Caco-2 (cell line): ENCODE measurements at places on chromosomes 1 and 21.

GRCh38 chr1:60088620-60089155, 15.1 kb upstream of the C1orf87 start:
- DNase-seq: no peak

DNA sequence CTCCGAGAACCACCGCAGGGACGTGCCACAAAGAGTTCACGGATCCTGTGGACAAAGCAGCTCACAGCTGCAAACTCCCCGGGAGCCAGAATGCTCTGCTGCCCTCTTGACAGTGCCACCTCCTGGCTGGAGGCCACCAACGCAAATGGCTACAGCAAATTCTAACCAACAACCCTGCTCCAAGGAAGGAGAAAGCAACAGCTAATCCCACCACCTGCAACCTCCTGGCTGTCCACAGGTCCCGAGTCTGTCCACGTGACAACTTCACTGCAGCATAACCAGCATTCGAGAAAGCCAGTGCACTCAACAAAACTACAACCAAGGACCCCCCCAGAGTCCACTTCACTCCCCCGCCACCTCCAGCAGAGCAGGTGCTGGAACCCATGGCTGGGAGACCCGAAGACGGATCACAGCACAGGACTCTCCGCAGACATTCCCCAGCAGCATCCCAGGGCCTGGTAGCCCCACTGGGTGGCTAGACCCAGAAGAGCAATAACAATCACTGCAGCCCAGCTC, 17.3 kb downstream of the POFUT2 start:
- peak; percentile 48 for DNase-seq

GRCh38 chr1:238628110-238628509, 737.4 kb upstream of the ZP4 start:
- DNase-seq: no peak

- no peak for DNase-seq
These were observed 121.7 kb downstream of the SLC30A10 start for GRCh38 chr1:219806642-219807041.

GRCh38 chr1:208432346-208432745, 188.2 kb upstream of the PLXNA2 start:
- DNase-seq: no peak

DNA sequence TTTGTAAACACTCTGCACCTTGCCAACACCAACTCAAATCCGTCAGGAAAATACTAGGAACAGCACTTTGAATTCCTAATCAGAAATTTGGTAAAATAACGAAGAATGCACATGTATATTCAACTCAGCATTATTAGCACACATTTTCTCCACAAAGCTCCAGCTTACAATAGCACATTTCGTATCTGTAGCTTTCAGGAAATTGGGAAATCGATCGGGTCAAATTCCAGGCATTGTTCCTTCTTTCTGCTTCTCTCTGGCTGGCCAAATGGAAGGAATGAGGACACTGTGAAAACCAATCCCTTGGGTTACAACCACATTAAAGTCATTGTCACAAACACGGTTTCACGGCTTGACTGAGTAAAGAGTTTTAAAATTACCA, 58.6 kb downstream of the NPHP4 start:
- no peak for DNase-seq

DNA sequence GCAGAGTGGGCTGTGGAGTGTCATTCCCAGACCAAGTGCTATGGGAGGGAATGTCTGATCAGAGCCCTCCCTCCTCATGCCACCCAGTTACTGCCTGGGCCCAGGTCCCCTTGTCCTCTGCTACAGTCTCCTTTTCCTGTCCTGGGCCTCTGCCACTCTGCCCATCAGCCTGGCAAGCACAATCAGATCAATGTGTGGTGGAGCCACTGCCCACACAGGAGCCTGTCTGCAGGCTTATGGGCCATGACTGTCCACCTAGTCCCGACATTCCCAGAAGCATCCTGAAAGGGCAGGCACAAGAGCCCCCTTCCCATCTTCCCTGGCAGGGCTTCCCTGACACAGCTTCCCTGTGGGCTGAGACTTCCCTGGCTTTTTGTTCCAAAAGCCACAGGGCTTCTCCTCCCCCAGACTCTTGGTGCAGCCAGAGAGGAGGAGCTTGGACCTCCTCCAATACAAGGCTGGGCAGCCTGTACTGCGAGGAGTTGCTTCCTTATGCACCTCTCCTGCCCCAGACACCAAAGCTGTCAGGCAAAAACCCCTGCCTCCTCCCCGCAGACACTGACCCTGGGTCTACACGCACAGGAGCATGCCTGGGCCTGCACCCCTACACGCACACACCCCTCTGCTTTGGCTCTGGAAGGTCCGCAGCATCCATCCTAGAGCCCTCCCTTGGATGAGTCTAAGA, 29.2 kb upstream of the CNTN2 start:
- no peak for DNase-seq

GRCh38 chr21:42725416-42725930, 72.1 kb downstream of the PDE9A start:
- DNase-seq: no peak
